ENCODE measurements at places on chromosomes 12 and 14.
A peak's percentile ranks its signal among the peaks of the same experiment; 100 is the strongest.

DNA sequence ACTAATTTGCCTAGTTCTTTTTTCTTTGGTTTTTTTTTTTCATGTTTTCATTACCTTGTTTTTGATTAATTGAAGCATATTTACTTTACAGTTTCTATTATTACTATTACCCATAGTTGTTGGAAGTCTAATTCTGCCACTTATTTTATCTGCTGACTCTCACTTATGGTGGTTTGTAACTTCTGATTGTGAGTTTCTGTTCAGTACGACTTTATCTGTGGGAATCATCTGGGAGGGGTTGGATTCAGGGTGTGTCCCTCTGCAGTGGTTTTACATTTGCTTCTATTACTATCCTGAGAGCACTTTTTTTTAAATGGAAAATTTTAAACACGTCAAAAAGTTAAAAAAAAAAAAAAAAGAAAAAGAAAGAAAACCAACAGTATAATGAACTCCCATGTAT lies 26.4 kb upstream of the SOS2 start:
- H3K36me3 ChIP-seq: no peaks in the 10 kb centered on the region
- no peak for DNase-seq
- H3K27me3 ChIP-seq: no peaks in the 10 kb centered on the region

- no peak for DNase-seq
- H3K4me3 ChIP-seq: no peak overlapping the region
- no peaks in the 10 kb centered on the region for H3K27me3 ChIP-seq
- H3K36me3 ChIP-seq: no peaks in the 10 kb centered on the region
- no peaks in the 10 kb centered on the region for H3K4me1 ChIP-seq
Measured at GRCh38 chr14:32633224-32633859, 304.2 kb downstream of the AKAP6 start.

DNA sequence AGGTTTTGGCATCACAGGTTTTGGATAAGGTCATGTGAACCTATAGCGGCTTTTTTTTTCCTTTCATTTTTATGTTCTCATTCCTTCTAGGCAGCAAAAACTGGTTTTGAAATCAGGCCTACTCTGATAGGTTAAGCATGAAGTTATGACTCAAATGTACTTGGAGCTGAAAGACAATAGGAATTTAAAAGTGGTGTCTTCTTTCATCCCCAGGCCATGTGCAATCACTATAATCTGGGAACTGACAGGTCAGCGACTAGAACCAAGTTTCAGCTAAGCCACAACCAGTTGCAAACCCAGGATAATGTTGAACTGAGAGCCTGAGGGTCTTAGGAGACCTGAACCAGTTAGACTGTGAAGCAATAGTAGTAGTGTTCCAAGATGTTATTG lies 74.3 kb downstream of the ANO6 start:
- H3K36me3 ChIP-seq: no peaks in the 10 kb centered on the region
- DNase-seq: no peak
- H3K4me3 ChIP-seq: no peak overlapping the region
- H3K27me3 ChIP-seq: no peaks in the 10 kb centered on the region
- H3K4me1 ChIP-seq: no peaks in the 10 kb centered on the region
- H3K27ac ChIP-seq: no peak overlapping the region

GRCh38 chr14:106222731-106223130 lies 696.3 kb downstream of the TMEM121 start:
- H3K27me3 ChIP-seq: no peaks in the 10 kb centered on the region
- DNase-seq: no peak
- no peaks in the 10 kb centered on the region for H3K36me3 ChIP-seq
- H3K27ac ChIP-seq: no peak overlapping the region
- H3K4me1 ChIP-seq: no peaks in the 10 kb centered on the region

DNA sequence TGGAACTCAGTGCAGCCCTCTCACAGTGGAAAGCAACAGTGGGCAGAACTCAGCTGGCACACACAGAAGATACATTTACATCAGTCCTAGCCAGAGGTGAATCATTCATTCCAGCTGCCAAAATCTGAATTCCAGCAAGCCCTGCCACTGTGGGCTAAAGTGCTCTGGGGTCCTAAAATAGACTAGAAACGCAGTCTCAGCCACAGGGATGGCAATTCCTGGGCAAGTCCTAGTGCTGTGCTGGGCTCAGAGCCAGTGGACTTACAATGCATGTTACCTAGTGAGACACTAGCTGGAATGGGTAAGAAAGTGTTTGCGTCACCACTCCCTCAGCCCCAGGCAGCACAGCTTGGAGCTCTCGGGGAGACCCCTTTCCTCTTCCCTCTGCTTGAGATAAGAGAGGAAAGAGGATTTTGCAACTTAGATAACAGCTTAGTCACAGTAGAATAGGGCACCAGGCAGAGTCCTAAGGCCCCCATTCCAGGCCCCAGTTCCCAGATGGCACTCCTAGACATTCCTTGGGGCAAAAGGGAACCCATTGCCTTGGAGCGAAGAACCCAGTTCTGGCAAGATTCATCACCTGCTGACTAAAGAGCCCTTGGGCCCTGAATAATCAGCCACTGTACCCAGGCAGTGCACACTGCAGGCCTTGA lies 592.9 kb downstream of the FSCB start:
- no peak overlapping the region for H3K4me3 ChIP-seq
- H3K36me3 ChIP-seq: no peaks in the 10 kb centered on the region
- no peaks in the 10 kb centered on the region for H3K4me1 ChIP-seq
- no peak for DNase-seq
- no peaks in the 10 kb centered on the region for H3K27me3 ChIP-seq

- H3K4me3 ChIP-seq: no peak overlapping the region
- H3K36me3 ChIP-seq: no peaks in the 10 kb centered on the region
- no peaks in the 10 kb centered on the region for H3K27me3 ChIP-seq
- no peak overlapping the region for H3K27ac ChIP-seq
- no peaks in the 10 kb centered on the region for H3K4me1 ChIP-seq
- DNase-seq: no peak
Measured at GRCh38 chr12:50157259-50157658, 9.9 kb downstream of the CERS5 start.

- H3K4me3 ChIP-seq: no peak overlapping the region
- no peaks in the 10 kb centered on the region for H3K27me3 ChIP-seq
- H3K36me3 ChIP-seq: no peaks in the 10 kb centered on the region
- no peak overlapping the region for H3K27ac ChIP-seq
Measured at GRCh38 chr12:68119724-68120211, 39.8 kb downstream of the IFNG start.

- peak; percentile 90 for DNase-seq
- peaks cover 45% of the 10 kb centered on the region for H3K4me1 ChIP-seq
- H3K36me3 ChIP-seq: no peaks in the 10 kb centered on the region
- H3K4me3 ChIP-seq: peak overlapping the region; percentile 75
Measured at GRCh38 chr12:49347311-49348193, 864 bp downstream of the DNAJC22 start.

DNA sequence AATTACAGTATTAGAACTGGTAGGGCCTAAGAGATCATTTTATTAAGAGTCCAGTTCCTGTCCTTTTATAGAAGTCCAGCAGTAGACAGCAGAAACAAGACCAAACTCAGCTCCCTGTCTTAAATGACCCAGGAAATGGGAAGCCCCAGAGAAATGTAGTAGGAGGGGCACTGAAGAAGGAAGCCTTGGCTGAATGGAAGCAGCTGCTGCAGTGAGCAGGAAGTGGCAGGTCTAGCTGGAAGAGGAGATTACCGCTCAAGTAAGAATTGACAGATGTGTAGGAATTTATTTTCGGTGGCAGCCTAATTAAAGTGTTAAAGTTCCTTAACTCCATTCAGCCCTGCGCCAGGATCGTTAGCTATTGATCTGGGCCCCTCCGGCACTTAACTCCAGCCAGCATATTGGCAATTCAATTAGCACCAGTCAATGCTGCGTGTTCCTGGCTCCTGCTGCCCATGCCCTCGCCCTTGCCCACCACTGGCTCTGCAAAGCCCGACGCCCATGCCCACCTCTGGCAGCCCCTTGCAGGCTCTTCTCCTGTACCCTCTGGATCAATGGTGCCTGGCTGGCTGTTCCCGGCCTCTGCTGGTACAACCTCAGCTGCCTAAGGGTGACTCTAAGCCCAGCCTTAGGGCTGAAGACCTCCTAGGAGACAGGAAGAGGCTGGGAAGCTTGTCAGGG lies 21.1 kb downstream of the ZFHX2 start:
- H3K36me3 ChIP-seq: no peaks in the 10 kb centered on the region
- no peaks in the 10 kb centered on the region for H3K4me1 ChIP-seq
- DNase-seq: no peak
- H3K27ac ChIP-seq: no peak overlapping the region
- no peak overlapping the region for H3K4me3 ChIP-seq

DNA sequence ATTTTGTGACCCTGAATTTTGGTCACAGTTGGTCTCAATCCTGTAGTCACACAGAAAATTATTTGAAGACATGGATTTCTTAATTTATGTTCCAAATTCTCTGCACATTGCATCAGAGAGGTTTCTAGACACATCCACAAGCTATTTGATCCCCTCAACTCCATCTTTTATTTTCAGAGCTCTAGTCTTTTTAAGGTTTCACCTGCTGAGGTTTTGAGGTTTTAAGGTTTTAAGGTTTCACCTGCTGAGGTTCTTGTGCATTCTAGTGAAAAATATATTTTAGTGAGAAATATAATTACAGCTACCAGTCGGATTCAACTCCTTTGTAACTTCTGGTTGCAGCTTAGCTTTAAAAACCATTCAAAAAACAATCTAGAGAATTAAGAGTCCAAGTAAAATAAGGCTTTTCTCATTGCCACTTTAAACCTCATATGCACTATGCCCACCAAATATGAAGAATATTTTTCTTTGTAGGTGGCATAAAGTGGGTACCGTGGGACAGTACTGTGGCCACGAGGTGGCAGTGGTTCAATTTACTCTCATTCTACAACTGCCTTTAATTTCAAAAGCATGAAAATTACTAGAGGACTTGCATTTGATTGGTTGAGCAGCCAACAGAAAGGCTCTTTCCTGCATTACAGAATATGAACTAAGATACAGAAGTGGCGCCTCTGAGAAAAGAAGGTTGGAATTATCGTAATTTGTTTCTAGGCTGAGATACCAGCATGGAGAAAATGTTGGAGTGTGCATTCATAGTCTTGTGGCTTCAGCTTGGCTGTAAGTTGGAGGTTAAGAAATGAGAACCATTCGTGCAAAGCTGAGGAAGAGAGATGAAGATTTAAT lies 366.5 kb upstream of the OR4E1 start:
- no peaks in the 10 kb centered on the region for H3K4me1 ChIP-seq
- no peak overlapping the region for H3K27ac ChIP-seq
- no peak for DNase-seq
- H3K36me3 ChIP-seq: no peaks in the 10 kb centered on the region
- H3K4me3 ChIP-seq: no peak overlapping the region
- no peaks in the 10 kb centered on the region for H3K27me3 ChIP-seq

DNA sequence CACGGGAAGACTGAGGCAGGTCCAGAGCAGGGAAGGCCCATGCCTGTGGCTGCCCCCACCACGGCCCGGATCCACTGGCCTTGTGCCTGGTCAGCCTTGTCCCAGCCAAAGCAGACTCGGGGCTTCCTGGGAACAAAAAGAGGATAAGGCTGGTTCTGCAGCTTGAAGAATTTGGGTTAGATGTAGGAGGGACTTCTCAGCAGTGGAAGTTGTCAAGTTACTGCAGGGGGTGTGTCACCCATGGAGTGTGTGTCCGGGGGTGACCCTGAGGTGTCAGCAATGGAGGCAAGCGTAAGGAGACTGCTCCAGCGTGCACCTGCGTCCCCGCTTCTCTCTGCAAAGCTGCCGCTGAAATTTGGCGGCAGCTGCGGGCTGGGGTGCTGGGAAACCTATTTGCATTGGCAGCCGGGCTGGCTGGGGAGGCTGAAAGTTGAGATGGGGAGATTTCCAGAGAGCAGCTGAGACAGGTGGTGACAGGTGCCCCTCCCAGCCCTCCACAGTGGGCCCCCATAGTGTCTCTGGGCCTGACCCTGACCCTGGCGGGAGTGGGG lies 12.5 kb upstream of the TNFAIP2 start:
- peaks cover 49% of the 10 kb centered on the region for H3K4me1 ChIP-seq
- no peaks in the 10 kb centered on the region for H3K36me3 ChIP-seq
- H3K27me3 ChIP-seq: no peaks in the 10 kb centered on the region

DNA sequence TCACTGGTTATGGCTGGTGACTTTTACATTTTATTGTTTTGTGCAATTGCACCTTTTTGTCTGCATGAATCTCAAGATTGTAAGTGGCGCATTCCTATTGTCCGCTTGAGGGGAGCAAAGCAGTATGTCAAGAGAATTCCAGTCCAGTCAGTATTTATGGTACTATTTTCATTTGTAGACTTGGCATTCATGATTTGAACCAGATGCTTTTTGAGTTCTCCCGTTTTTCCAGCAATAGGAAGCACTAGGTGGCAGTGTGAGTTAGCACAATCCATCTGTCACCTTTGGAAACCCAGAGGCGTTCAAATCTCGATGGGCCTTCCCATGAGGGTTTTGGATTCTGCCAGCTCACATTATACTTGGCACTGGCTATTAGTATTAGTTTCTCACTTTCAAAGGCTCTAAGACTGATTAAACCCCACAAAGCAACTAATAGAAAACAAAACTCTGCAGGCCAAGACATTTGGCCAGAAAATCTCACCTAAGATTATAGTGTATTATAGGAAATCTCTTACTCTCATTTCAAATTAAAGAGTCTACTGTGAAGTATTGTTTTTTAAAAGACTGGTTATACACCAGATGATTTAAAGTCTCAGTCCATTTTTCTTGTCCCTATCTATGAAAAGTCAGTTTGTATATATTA lies 2.2 kb downstream of the DACT1 start:
- no peak overlapping the region for H3K27ac ChIP-seq
- no peak for DNase-seq
- H3K4me1 ChIP-seq: peaks cover 24% of the 10 kb centered on the region
- H3K27me3 ChIP-seq: no peaks in the 10 kb centered on the region
- no peaks in the 10 kb centered on the region for H3K36me3 ChIP-seq
- no peak overlapping the region for H3K4me3 ChIP-seq

DNA sequence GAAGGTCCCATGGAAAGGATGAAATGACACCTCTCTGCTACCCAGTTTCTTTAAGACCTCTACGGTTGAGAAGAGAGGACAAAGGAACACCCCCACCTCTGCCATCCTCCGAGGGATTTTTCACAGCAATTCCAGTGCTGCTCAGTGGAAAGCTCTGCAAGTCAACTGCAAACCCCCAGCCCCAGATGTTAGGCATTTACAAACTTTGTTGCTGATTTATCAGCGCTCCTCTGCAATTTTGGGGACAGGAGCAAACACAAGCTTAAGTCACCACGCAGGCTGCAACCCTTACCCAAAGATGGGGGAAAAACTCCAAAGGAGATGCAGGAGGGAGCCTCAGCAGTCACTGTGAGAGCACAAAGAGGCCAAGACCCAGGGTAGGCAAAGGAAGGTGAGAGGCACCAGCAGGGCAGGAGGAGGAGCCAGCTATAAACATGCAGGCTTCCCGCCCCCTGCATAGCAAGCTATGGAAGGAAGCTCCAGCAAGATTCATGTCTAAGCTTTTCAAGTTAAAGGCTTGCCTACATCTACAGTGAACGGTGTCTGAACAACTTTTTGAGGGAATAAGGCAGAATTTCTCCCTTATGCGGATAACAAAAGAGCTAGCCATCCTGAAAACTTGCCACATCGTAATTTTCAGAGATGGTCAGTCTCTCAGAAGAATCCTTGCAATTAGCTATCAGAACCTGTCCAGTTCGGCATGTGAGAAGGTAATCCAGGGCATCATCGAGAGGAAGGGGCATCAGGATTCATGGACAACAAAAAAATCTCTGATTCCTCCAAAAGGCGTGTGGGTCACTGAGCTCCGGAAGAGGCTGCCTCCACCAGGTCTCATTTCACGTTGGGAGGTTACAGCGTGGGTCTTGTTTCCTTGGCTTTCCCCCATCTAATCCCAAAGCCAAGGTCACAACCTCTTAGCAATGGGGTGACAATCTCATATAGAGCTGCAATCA lies 3.9 kb downstream of the CTDSP2 start:
- peak overlapping the region; percentile 19 for H3K27ac ChIP-seq
- DNase-seq: no peak
- no peaks in the 10 kb centered on the region for H3K27me3 ChIP-seq
- H3K4me3 ChIP-seq: peak overlapping the region; percentile 98
- no peaks in the 10 kb centered on the region for H3K36me3 ChIP-seq

All from Peyer's patch (tissue), 4 donors.